ENCODE measurements at places on chromosomes 1 and 21.

DNA sequence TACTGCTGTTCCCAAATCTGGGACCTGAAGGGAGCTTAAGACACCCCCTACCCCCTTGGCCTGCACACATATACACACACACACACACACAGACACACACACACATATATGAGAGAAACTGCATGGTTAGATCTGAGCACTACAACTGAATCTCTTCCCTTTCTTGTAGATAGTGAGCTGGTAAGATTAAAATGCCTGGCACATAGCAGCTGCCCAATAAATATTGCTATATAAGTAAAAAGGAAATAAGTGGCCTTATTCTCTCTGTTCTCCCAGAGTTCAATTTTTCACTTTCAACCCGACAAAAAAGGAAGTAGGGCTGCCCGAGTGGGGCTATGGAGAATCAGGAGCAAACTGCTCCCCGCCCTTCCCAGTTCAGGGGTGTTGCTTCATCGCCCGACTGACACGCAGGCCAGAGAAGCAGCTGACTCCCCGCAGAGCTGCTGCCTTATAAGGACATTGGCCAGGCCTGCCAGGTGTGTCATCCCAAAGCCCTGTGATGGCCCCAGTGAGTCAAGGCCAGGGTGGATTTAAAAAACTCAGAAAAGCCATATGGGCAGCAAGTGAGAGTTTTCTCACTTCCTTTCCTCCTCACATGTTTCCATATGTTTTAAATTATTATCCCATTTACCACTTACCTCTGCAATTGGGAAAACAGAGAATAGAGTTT is 106.5 kb upstream of the SLC44A3 start:
- DNase-seq: no peak

DNA sequence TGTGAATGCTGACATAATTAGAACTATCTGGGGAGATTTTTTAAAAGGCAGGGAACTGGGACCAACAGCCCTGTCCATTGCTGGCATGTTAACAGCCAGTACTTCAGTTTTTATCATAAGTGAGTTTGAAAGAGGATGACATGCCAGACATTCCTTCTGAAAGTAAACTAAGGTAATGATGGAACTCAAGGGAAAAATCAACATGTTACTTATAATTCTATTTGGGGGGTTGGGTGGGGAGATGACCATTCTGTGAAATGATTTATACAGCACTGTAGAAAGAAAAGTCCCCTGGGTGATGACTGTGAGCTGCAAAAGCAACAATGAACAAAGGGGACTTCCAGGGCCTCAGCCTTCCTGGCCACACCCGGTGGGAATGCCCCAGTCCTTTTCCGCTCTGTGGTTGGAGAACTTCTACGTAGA is 5.4 kb upstream of the LAMC2 start:
- no peak for DNase-seq

GRCh38 chr1:246695136-246695535 is 29.1 kb upstream of the SCCPDH start:
- no peak for DNase-seq

GRCh38 chr1:98420376-98421084 is 241.0 kb upstream of the SNX7 start:
- DNase-seq: no peak

Data from stimulated activated CD8-positive, alpha-beta memory T cell treated with anti-CD3 and anti-CD28 coated beads, Interleukin-7, amount 100 ng/mL, for 1 hour (primary cell).